ENCODE measurements at places on chromosomes 12 and 14. TPM values are rescaled to one million over a fixed set of nuclear protein-coding genes. Genes with fewer than 3 reads are reported as not detected.

Gene SLC7A8
- 50.9 TPM for total RNA-seq

Gene MCRS1
- total RNA-seq: 42.7 TPM

Gene RNASE7
- total RNA-seq: not detected

Gene WDHD1
- total RNA-seq: 3.3 TPM

Gene TRIM9
- total RNA-seq: 1.8 TPM

Gene PAPLN
- total RNA-seq: 13.2 TPM

DNA sequence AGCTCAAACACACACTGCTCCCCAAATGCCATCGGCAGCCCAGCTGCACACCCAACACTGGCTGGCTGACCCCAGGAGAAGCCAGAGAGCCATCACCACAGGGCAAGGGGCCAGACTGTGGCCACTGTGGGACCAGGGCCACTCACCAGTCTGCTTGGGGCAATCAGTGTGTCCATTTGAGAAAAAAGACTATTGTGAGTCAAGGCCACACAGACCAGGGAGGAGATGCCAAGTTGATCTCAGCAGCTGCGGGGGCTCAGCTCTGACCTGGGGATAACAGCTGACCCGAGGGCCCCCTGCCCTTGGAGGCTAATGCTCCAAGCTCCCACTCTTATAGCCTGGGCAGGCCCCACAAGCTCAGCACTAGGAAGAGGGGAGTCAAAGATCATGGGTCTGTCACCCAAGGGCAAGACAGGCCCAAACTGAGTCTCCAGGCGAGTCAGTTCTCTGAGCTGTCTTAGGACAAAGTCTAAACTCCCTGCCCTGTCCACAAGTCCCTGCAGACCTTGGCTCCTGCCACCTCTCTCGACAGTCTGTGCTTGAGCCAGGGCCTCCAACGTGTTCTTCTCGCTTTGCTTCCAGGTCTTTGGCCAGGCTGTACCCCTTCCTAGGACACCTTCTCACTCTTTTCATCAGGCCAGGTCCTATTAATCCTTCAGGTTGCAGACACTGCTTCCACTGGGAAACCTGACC is 30.1 kb upstream of the PNMA1 start:
- H3K4me3 ChIP-seq: no peak overlapping the region
- H3K27ac ChIP-seq: peak overlapping the region; percentile 35
- H3K36me3 ChIP-seq: no peaks in the 10 kb centered on the region

DNA sequence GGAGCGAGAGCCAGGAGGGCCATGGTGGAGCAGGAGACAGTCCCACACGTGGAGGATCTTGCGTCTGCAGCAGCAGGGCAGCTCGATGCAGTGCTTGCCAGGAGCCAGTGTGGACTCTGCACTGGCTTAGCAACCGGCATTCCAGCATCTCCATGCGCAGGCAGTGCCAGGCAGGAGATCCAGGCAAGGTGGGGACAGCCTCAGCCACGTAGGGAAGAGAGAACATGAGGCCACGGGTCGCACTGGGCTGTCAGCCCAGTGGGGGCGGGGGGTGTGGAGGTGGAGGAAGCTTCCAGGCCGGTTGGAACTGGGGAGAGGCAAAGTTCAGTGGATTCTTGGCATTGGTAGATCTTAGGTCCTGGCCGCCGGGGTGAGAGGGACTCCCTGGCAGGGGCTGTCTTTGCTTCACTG is 121.0 kb upstream of the EVL start:
- peaks cover 12% of the 10 kb centered on the region for H3K4me1 ChIP-seq
- peaks cover 4% of the 10 kb centered on the region for H3K36me3 ChIP-seq

- no peak for DNase-seq
- H3K4me1 ChIP-seq: no peaks in the 10 kb centered on the region
- H3K27me3 ChIP-seq: no peaks in the 10 kb centered on the region
- H3K4me3 ChIP-seq: no peak overlapping the region
- H3K27ac ChIP-seq: no peak overlapping the region
Measured at GRCh38 chr14:59176765-59177164, 11.7 kb upstream of the DAAM1 start.

GRCh38 chr12:14362352-14362751 is 3.1 kb upstream of the ATF7IP start:
- no peaks in the 10 kb centered on the region for H3K27me3 ChIP-seq
- no peaks in the 10 kb centered on the region for H3K36me3 ChIP-seq
- H3K4me1 ChIP-seq: no peaks in the 10 kb centered on the region
- no peak for DNase-seq
- H3K4me3 ChIP-seq: no peak overlapping the region

GRCh38 chr14:65186951-65187350 is 84.6 kb upstream of the MAX start:
- H3K4me1 ChIP-seq: no peaks in the 10 kb centered on the region
- no peak overlapping the region for H3K4me3 ChIP-seq
- no peak overlapping the region for H3K27ac ChIP-seq

DNA sequence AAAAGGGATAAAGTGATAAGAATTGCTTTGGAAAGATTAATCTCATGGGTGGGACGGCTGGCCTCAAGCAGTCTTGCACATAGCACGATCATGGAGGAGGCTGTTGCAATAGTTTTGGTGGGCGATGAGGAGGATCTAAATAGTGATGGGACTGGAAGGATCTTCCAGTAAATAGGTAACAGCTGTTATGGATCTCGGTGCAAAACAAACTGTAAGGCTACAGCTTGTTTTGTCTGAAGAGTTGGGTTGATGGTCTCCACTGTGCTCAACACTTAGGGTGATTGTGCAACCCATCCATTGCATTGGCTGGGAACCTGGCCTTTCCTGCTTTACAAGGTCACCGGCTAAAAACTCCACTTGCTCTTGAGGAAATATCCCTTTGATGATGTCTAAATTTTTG is 21.0 kb downstream of the IGF1 start:
- DNase-seq: no peak
- no peak overlapping the region for H3K27ac ChIP-seq
- no peaks in the 10 kb centered on the region for H3K36me3 ChIP-seq
- H3K27me3 ChIP-seq: no peaks in the 10 kb centered on the region
- no peaks in the 10 kb centered on the region for H3K4me1 ChIP-seq
- H3K4me3 ChIP-seq: no peak overlapping the region

GRCh38 chr14:31090883-31091764 is 64.9 kb upstream of the STRN3 start:
- peaks cover 15% of the 10 kb centered on the region for H3K4me1 ChIP-seq
- no peaks in the 10 kb centered on the region for H3K27me3 ChIP-seq

DNA sequence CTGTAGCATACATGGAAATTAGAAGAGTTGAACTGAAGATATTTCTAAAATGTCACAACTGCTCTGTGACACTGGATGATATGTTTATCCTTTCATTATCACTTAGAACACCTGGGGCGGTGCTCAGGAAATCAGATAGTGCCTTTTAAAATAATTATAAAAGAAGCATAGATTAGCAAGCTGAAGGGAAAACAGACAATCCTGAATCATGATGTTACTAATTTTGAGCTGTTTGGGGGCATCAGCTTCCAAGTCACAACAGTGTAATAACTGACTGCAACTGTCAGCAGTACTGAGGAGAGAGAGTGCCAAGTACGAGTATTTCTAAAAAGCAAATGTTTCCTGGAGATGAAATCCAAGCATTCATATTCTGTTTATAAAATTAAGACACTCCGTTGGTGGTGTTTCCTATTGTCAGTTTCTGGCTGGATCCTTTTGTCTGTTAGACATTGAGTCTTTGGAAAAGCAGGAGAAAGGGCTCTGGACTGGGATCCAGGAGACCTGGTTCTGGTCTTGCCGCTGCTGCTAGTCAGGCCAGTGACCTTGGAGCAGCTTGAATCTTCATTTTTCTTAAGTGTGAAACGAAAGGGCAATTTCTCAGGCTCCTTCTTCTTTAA is 380.1 kb downstream of the EGLN3 start:
- H3K4me3 ChIP-seq: no peak overlapping the region
- H3K27ac ChIP-seq: no peak overlapping the region
- no peak for DNase-seq
- no peaks in the 10 kb centered on the region for H3K27me3 ChIP-seq

GRCh38 chr12:10131111-10131690 is 1.2 kb upstream of the CLEC7A start:
- H3K27ac ChIP-seq: no peak overlapping the region
- no peaks in the 10 kb centered on the region for H3K36me3 ChIP-seq
- DNase-seq: no peak
- no peak overlapping the region for H3K4me3 ChIP-seq
- H3K4me1 ChIP-seq: no peaks in the 10 kb centered on the region

DNA sequence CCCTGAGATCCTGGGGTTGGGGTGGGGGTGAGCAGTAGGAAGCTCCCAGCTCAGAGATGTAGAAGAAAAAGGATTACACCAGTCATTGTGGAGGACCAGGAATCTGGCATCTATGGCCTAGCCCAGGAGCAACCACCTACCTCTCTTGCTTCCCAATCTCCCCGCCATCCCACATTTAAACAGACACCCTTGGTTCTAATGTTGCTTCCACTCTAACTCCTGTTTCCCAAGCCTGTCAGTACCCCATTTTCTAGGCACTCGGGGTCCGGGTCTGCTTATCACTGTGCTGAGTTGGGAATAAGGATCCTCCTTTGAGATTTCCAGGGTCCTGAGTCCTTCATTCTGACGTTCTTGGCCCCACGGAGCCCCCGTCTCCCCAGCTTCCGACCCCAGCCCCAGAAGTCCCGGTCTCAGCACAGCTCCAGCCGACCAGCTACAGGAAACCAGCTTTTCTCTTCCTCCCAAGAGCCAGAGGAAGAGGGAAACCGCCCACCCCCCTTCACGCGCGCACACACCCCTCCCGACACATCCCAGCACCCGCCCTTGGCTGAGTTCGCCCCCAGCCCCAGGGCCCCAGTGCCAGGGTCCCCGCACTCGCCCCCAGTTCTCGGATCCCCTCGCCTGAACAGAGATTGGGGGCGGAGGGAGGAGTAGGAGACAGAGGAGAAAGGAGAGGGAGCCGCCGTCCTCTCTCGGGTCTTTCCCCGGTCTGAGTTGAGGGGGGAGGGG is 1.2 kb downstream of the ITGA5 start:
- DNase-seq: no peak
- peaks cover 70% of the 10 kb centered on the region for H3K4me1 ChIP-seq
- peak overlapping the region; percentile 90 for H3K4me3 ChIP-seq
- peak overlapping the region; percentile 86 for H3K27ac ChIP-seq
- no peaks in the 10 kb centered on the region for H3K36me3 ChIP-seq

- H3K36me3 ChIP-seq: no peaks in the 10 kb centered on the region
- DNase-seq: no peak
- H3K27ac ChIP-seq: no peak overlapping the region
- H3K4me3 ChIP-seq: no peak overlapping the region
Measured at GRCh38 chr12:120783197-120783596, 57.6 kb downstream of the ACADS start.

GRCh38 chr14:35287431-35288013 is 4.7 kb upstream of the PSMA6 start:
- no peaks in the 10 kb centered on the region for H3K36me3 ChIP-seq
- no peak for DNase-seq
- H3K4me1 ChIP-seq: no peaks in the 10 kb centered on the region
- H3K27ac ChIP-seq: no peak overlapping the region
- no peak overlapping the region for H3K4me3 ChIP-seq

GRCh38 chr12:112900298-112901145 is 6.2 kb upstream of the OAS1 start:
- no peaks in the 10 kb centered on the region for H3K27me3 ChIP-seq
- no peak overlapping the region for H3K4me3 ChIP-seq
- no peak for DNase-seq
- peaks cover 8% of the 10 kb centered on the region for H3K4me1 ChIP-seq
- no peaks in the 10 kb centered on the region for H3K36me3 ChIP-seq

DNA sequence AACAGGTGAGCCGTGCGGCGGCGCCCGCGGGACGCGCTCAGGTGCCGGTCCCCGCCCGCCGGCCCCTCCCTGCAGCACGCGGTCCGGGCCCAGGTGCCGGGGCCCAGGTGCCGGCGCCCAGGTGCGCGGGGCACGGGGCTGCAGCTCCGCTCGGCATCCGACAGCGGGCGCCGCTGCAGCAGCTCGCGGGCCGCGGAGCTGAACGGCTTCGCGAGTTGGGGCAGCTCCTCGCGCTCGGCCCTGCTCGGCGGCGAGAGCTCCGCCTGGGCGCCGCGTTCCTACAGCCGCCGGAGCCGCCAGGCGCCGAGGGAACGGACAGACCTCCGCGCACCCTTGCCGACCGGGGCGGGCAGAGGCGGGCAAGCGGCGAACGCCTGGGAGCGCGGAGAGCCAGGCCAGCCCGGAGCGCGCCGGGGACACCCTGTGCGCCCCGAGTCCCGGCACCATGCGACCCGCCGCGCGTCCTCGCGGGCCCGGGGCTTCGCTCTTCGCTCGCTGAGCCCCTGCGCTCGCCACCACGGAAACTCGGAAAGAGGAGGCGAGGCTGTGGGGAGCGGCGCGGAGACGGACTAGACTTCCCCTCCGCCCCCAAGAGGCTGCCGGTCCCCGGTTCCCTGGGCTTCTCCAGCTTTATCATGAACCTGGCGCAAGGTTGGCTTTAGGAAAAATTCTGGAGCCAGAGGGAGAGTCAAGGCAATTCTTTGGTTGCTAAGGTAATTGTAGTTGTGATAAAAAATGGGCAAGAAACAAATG is at the start of gene RGS6:
RGS6 (plus strand) TSS at position 201 of the 753 bp plus-strand sequence.
- H3K36me3 ChIP-seq: no peaks in the 10 kb centered on the region
- peaks cover 11% of the 10 kb centered on the region for H3K4me1 ChIP-seq
- H3K27me3 ChIP-seq: peaks cover 51% of the 10 kb centered on the region
- no peak within 1 kb of the TSS for H3K4me3 ChIP-seq

DNA sequence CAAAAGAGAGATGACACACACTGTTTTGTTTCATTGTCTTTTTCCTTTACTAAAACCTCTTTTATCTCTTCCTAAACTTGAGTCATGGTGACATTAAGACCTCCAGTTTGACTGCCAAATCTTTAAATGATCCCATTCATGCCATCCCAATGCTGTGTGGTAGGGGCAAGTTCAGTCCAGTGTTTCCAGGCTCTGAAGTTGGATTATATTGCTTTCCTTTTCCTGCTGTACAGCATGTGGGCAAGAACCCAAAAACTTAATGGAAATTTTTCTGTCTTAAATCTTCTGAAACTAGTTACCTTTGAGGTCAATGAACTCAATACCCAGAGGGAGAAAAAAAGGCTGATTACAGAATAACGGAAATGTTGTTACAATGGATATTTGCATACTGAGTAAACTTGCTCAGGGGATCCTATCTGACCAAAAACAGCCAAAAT is 187.1 kb upstream of the FAR2 start:
- H3K27me3 ChIP-seq: no peaks in the 10 kb centered on the region
- no peak overlapping the region for H3K4me3 ChIP-seq
- no peak overlapping the region for H3K27ac ChIP-seq
- no peak for DNase-seq
- H3K4me1 ChIP-seq: peaks cover 5% of the 10 kb centered on the region
- H3K36me3 ChIP-seq: no peaks in the 10 kb centered on the region

DNA sequence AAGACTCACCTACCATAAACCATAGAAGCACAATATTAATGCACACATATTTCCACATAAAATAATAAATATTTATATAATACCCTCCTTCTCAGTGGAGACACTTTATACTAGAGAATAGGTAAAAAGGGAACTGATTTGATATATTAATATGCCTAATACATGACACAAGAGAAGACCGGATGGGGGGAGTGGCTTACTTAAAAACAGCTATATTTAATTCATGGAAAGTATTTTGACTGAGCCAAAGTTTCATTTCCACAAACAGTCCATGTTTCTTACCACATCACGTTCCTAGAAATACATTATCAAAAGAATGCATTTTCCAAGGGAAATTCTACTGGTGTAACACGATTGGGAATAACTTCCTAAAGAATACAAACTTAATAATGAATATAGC is 63.4 kb downstream of the ITPR2 start:
- H3K27ac ChIP-seq: no peak overlapping the region
- no peak for DNase-seq
- H3K36me3 ChIP-seq: no peaks in the 10 kb centered on the region
- H3K27me3 ChIP-seq: no peaks in the 10 kb centered on the region
- no peaks in the 10 kb centered on the region for H3K4me1 ChIP-seq
- no peak overlapping the region for H3K4me3 ChIP-seq

Measured in adrenal gland (tissue), 19 donors.